Effector memory CD4-positive, alpha-beta T cell (primary cell): ENCODE measurements at places on chromosomes 11 and 22.

- H3K4me1 ChIP-seq, result no peaks in the 10 kb centered on the region
- H3K4me3 ChIP-seq, result no peak overlapping the region
- no peak for DNase-seq
- H3K36me3 ChIP-seq, result no peaks in the 10 kb centered on the region
- no peak overlapping the region for H3K27ac ChIP-seq
These were observed 35.3 kb upstream of the XBP1 start for GRCh38 chr22:28835630-28836189.

- H3K27ac ChIP-seq, result no peak overlapping the region
- peaks cover 33% of the 10 kb centered on the region for H3K4me1 ChIP-seq
- no peaks in the 10 kb centered on the region for H3K27me3 ChIP-seq
- H3K36me3 ChIP-seq, result peaks cover 27% of the 10 kb centered on the region
- DNase-seq, result no peak
These were observed 4.2 kb downstream of the FIBP start for GRCh38 chr11:65883786-65884715.

GRCh38 chr22:39468487-39469325, 11.9 kb downstream of the MGAT3 start:
- H3K4me3 ChIP-seq, result no peak overlapping the region
- H3K4me1 ChIP-seq, result peaks cover 14% of the 10 kb centered on the region
- DNase-seq, result no peak
- no peaks in the 10 kb centered on the region for H3K27me3 ChIP-seq
- H3K36me3 ChIP-seq, result no peaks in the 10 kb centered on the region
- H3K27ac ChIP-seq, result no peak overlapping the region

DNA sequence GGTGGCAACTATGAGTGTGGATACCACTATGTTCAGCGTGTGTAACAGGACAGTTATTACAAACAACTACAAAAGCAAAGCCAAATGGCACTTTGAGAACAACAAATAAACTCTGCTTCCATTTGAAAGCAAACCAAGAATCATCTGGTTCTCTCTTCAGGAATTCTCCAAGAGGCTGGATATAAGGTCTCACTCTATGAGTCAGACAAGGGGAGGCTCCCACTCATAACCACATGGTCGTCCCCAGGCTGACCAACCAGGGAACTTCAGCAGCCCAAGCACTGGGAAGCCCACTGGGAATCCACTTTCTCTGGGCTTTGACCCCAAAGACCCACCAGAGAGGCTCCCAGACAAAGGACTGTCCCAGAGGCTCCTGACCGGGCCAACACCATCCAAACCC, 35.3 kb downstream of the DGCR2 start:
- H3K4me1 ChIP-seq, result no peaks in the 10 kb centered on the region
- no peak overlapping the region for H3K27ac ChIP-seq
- no peaks in the 10 kb centered on the region for H3K27me3 ChIP-seq
- peaks cover 23% of the 10 kb centered on the region for H3K36me3 ChIP-seq

- no peak for DNase-seq
- no peaks in the 10 kb centered on the region for H3K27me3 ChIP-seq
- no peak overlapping the region for H3K27ac ChIP-seq
- H3K4me1 ChIP-seq, result no peaks in the 10 kb centered on the region
These were observed 658.0 kb downstream of the DLG2 start for GRCh38 chr11:84969103-84969502.
